Stimulated activated CD8-positive, alpha-beta memory T cell treated with anti-CD3 and anti-CD28 coated beads, Interleukin-12 subunit alpha, Interleukin-12 subunit beta, amount 100 ng/mL, for 4 hours (primary cell): ENCODE measurements at places on chromosomes 12 and 14.

- peak; percentile 51 for DNase-seq
Observed at GRCh38 chr12:46269429-46270241, 792 bp upstream of the SLC38A1 start.

- DNase-seq: no peak
Observed at GRCh38 chr14:35286003-35286600, 6.1 kb upstream of the PSMA6 start.

DNA sequence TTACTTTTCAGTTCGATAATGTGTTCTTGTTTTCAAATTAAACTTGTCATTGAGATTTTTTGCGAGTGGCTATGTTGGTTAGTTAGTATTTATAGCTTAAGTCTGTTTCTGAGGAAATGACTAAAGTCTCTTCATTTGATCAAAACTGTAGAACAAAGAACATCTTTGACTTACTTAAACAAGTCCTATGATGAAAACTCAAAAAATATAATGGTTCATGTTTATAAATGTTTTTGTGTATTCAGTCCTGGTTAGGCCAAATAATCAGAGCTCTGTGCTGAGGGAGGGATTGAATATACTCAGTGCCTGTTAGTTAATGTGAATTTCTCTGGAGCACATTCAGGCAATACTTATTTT, 51.7 kb downstream of the PPFIBP1 start:
- no peak for DNase-seq

- DNase-seq: no peak
Observed at GRCh38 chr12:94374124-94374523, 85.5 kb downstream of the CEP83 start.

- no peak for DNase-seq
Observed at GRCh38 chr12:108332791-108333382, 6.2 kb downstream of the CMKLR1 start.

- no peak for DNase-seq
Observed at GRCh38 chr14:89936654-89937185, 17.8 kb downstream of the EFCAB11 start.
